Aortic smooth muscle cell (primary cell): ENCODE measurements at places on chromosomes 4 and X. TPM values are rescaled to one million over a fixed set of nuclear protein-coding genes. Genes with fewer than 3 reads are reported as not detected.

SMARCAD1 gene
- 29.2 and 29.5 TPM in 2 replicates for total RNA-seq

KLF8 gene
- 1.8 and 3.2 TPM in 2 replicates for total RNA-seq

CLNK gene
- not detected in 2 replicates for total RNA-seq

PDCL2 gene
- total RNA-seq: not detected in 2 replicates

RHOXF2 gene
- not detected in 2 replicates for total RNA-seq

ANOS1 gene
- 16.5 and 19.2 TPM in 2 replicates for total RNA-seq

PCYT1B gene
- total RNA-seq: 0.12 and 0.40 TPM in 2 replicates

CT45A2 gene
- total RNA-seq: not detected in 2 replicates

WDR17 gene
- total RNA-seq: 0.26 and 0.93 TPM in 2 replicates
